ENCODE measurements at places on chromosomes 11 and 22.
A peak's percentile ranks its signal among the peaks of the same experiment; 100 is the strongest.

- DNase-seq: no peak
These were observed 12.3 kb downstream of the GUCD1 start for GRCh38 chr22:24542641-24543040.

DNA sequence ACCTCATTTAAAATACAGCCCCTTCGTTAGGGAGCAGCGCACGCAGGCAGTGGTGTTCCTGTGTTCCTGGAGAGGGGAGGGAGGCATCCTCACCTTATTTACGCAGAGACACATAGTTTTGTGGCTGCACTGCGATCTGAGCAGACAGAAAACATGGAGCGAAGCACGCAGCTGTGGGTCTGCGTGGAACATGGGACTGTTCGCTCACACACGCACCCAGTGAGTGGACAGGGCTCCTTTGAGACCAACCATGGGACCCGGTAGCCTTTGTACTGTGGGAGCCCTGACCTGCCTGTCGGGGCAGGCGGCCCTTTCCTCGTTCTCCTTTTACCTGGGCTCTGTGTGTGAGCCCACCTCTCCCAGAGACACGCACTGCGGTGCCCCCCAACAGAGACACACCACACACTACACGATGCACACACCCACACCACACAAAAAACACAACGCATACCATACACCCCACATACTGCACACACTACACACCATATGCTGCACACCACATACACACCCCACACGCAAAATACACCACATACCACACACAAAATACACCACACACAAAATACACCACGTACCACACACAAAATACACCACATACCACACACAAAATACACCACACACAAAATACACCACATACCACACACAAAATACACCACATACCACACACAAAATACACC is 1245.7 kb downstream of the BRD1 start:
- peak; percentile 13 for DNase-seq

- peak; percentile 70 for DNase-seq
These were observed 73.4 kb upstream of the YWHAH start for GRCh38 chr22:31870890-31871289.

- DNase-seq: peak; percentile 71
These were observed 144.6 kb downstream of the NECTIN1 start for GRCh38 chr11:119584193-119585042.

DNA sequence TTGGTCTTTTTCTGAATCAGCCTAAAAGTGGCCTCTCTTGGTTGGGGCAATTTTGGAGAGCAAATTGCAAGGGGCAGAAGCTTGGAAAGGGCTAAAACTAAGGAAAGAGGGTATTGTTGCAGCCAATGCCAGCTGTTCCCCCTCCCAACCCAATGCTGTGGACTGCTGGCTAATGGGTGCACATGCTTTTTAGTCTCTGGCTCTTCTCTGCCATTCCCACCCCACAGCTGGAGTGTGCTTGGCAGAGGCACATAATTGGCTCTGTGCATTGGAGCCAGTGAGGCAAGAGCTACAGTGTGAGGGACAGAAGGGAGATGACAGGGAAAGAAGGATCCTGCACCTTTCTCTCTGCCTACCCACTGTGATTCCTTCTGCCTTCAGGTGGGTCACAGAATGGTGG is 140.0 kb downstream of the NECTIN1 start:
- DNase-seq: no peak

- no peak for DNase-seq
These were observed 5.1 kb downstream of the OR10V1 start for GRCh38 chr11:59708537-59708936.

DNA sequence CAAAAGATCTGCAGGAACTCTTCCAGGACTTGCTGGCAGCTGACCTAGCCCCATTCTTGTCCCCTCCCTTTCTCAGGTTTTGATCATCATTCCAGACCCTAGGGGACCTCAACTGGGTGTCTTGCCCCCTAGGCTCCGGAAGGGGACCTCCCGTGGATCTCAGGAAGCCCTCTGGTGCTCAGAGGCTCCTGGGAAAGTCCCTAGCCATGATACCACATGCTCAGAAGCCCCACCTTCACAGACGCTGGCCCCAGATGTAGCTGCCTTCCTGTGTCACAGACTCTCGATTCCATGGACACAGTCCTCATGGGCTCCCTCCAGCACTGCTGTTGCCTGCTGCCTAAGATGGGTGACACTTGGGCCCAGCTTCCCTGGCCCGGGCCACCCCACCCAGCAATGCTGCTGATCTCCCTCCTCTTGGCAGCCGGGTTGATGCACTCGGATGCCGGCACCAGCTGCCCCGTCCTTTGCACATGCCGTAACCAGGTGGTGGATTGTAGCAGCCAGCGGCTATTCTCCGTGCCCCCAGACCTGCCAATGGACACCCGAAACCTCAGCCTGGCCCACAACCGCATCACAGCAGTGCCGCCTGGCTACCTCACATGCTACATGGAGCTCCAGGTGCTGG is at the start of gene LRRC55:
Gene LRRC55, plus strand, starts transcription at position 276 of the 628 bp plus-strand sequence. Its CDS starts 70 bp downstream, at position 346.
- no peak for DNase-seq

Data from DMS53 (cell line).